AG04449 (cell line): ENCODE measurements at places on chromosomes 3 and 15.

- DNase-seq: no peak
Observed at GRCh38 chr3:59481776-59482400, 432.1 kb upstream of the CFAP20DC start.

- DNase-seq: no peak
Observed at GRCh38 chr3:105722943-105723556, 145.8 kb downstream of the CBLB start.

DNA sequence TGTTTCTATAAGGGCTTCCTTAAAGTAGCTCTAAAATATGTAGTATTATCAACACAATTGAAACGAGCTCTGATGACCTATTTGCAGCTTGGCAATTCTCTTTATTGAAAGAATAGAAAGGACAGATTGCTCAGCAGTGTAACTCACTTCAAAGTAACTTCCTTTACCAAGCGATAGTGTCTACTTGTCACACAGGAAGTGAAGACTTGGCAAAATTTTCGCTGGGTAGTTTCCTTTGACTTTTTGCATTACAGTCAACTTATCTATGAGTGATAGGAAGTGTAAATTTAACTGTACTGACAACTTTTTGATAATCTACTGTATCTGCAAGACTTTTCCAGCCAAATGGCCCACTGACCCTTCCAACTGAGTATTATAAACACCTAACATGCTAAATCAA is 22.8 kb downstream of the SLC9A9 start:
- DNase-seq: no peak

- DNase-seq: no peak
Observed at GRCh38 chr15:70669006-70669602, 94.3 kb downstream of the UACA start.

GRCh38 chr3:142960322-142960850 is 3.1 kb downstream of the PAQR9 start:
- DNase-seq: no peak

DNA sequence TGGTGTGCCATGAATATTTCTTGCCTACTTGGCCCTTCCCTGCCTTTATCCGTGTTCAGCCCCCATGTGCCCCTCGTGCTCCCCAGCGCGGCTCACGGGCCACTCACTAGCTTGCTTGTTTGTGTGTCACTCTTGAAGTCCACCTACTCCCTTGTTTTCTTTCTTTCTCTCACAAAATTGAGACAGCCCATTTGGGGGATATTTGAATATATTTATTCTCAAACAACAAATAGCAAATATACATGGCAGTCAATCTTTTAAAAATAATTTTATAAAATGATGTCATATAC is 82.2 kb downstream of the PLXNA1 start:
- no peak for DNase-seq

DNA sequence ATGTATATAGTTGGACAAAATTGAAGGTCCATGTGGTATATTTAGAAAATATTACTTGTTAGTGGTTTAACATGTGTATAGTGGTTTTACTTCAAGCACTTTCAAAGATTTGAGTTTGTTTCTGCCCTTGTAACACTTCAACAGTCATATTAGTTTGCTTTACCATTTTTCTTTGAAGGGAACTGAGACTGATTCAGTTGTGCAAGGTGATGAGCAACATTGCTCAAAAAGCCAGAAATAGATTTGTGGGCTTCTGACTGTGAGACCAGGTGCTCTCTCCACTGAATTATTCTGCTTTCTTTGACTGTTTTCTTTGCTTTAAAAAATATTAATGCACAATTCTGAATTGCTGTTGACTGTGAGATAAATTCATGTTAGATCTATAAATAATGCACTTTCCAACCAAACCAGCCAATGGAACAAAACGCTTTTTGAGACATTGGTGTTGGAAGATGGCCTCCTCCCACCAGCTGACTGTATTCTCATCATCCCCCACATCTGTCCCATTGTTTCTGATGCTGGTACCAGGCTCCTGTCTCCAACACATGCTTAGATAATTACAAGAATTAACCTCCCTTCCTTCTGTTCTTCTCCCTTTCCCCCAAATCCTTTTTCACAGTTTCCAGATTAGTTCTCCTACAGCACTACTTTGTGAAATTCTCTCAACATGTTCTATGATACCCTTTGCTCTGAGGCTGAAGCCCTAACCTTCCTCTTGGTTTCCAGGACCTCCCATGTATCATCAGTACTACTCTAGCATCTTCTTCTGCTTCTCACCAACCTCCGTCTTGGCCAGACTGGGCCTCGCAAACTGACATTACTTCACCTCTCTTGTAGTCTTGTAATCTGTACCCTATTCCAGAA is 27.9 kb downstream of the PLCL2 start:
- DNase-seq: no peak

DNA sequence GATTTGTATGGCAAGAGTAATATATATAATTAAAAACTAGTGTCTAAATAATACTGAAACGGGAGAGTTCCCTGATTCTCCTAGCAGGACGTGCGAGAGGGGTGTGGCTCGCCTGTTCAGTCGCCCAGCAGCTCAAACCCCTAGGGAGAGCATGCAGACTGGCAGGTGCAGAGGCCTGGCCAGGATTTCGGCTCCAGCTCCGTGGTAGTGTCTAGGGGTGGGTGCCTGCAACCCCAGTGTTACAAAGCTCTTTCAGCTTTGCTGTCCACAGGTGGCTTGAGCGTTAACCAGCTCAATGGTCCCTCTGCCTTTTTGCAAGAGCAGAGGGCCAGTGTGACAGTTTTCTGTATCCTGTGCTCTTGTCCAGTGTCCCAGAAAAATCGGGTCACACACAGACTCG is 226.6 kb downstream of the ALCAM start:
- DNase-seq: no peak

DNA sequence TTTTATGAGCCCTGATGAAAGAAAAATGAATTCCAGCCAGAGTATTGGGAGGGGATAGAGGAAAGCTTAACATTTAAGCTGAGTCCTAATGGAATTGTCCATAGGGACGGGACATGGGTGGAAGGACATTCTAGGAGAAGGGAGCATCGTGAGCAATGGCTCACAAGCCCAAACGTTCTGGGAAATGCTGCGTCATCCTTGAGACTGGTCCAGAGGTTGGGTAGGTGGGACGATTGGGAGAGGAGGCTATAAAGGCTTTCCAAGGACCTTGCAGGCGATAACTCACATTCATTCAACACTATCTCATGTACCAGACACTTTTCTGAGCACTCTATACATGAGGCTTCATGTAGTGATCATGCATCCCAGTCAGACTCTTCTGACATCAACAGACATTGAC is 237.5 kb downstream of the THSD4 start:
- no peak for DNase-seq

- DNase-seq: peak; percentile 81
Observed at GRCh38 chr3:71537211-71537611, 46.3 kb downstream of the FOXP1 start.

DNA sequence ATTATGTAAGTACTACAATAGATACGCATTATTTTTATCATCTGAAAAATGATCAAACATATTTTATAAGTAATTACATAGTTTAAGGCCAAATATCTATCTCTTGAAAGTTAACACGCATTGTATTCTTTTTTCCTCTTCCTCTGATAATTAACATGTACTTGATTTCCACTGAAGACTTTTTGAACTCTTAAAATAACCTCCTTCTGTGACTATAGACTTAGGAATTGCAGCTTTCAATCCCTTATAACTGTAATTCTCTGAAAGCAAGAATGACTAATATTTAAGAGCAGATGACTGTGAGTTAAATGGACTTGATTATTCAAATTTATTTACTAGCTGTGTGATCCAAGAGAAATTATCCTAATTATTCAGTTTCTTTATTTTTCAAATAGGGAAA is 730.6 kb upstream of the NECTIN3 start:
- no peak for DNase-seq

- DNase-seq: no peak
Observed at GRCh38 chr15:69885173-69885955, 212.4 kb downstream of the TLE3 start.

DNA sequence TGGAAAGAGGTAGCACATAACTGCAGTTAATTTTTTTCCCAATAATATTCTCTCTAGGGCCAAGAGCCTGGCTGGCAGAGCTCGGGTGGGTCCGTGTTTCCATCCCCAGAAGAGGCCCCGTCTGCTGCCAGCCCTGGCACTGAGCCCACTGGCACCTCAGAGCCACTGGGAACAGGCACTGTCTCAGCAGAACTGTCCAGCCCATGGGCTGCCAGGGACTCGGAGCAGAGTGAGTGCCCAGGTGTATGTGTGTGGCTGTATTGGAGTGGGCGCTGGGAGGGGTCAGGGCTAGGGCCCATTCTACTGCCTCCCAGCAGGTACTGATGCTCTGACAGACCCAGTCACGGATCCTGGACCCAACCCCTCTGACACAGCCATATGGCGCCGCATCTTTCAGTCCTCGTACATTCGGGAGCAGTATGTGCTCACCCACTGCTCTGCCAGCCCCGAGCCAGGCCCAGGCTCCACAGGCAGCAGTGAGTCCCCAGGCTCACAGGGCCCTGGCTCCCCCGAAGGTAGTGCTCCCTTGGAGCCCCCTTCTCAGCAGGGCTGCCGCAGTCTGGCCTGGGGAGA is 8.9 kb downstream of the VWA5B2 start:
- no peak for DNase-seq

GRCh38 chr3:64983583-64984359 is 296.0 kb upstream of the ADAMTS9 start:
- no peak for DNase-seq

GRCh38 chr3:58630076-58630709 is 36.4 kb downstream of the FAM3D start:
- no peak for DNase-seq

DNA sequence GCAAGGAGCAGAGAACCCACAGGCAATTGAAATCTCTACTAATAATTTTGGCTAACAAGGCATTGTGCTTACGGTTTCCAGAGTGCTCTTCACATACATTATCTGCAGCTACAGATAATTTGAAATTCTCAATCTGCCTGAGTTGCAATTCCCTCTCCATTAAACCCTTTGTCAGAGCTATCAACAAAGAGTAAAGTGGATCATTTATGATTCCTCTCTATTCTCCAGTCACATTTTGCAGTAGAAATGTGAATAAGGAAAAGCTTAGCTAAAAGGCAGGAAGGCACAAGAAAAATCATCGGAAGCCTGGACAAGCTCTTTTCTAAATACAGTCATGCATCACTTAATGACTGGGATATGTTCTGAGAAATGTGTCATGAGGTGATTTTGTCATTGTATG is 49.6 kb downstream of the FAM98B start:
- DNase-seq: no peak

GRCh38 chr15:29457729-29458128 is 188.1 kb upstream of the NSMCE3 start:
- DNase-seq: no peak

- DNase-seq: no peak
Observed at GRCh38 chr3:189121092-189121491, 50.7 kb upstream of the TPRG1 start.

DNA sequence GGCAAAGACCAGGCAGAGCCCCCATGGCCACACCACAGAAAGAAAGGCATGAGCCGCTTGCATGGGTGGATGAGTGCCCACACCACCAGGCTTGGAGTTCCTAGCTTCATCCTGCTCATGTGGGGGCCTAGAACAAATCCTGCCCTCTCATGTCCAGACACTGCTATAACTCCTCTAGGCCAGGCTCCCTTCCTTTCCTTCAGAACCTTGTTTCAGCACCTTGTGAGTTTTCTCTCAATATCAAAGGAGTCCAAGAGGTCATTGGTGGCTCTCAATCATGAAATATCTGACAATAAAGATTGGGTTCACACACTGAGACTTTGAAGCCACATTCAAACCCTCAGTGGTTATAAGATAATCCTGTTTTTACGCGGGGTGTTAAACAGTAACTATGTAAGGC is 12.7 kb downstream of the SLC6A20 start:
- DNase-seq: no peak

DNA sequence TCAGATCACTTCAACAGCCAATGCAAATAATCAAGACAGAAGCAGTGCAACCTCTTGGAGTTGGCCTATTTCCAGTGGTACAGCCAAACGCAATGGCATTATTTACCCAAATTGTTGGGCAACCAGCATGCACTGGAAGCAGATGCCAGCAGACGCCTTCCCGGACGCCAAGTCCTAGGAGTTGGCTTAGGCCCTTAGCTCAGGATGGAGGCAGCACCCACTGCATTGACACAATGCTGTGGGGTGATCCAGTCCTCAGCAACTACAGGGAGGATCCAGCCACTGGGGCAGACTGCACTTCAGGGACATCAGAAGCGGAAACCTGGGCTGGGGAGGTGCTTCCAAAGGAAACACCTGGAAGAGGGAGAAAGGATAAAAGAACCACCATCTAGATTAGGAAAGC is 290.4 kb downstream of the FAM43A start:
- DNase-seq: no peak

GRCh38 chr15:50786871-50787270 is 21.4 kb upstream of the SPPL2A start:
- no peak for DNase-seq

GRCh38 chr3:167078070-167078622 is 302.0 kb downstream of the ZBBX start:
- no peak for DNase-seq

DNA sequence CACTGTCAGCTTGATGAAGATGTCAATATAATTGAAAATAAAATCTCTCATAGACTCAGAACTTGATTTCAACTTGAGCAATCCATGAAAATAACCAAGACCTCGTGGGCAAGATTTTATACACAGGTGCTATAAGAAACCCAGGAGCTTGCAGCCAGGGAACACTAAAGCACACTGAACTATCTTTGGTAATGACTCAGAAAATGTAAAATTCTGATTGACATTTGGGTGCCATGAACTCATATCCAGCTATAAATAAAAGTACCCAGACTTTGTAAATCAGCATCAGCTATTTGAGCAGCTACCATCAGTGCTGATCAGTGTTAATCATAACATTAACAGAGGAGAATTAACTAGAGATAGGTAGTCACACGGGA is 61.5 kb downstream of the PLCH1 start:
- DNase-seq: no peak

- DNase-seq: no peak
Observed at GRCh38 chr3:33067484-33067883, 29.5 kb downstream of the GLB1 start.

DNA sequence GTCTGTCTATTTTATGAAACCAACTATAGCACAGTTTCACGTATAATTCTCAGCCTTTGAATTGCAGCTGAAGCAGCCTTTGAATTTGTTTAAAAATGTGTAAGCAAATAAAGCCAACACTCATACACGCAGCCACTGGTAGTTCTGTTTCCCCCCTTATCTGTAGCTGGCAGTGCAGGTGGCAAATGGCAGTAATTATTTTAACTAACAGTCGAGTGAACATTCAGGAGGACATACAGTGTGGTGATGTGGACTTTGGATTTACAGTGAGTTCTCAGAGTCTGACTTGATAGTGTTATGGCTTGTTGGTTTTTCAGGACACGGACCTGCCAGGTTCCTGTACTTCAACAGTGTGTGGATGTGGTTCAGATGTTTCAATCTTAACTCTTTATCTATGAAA is 64.0 kb upstream of the SKOR1 start:
- no peak for DNase-seq
